ENCODE measurements at places on chromosomes 12 and 14.

GRCh38 chr12:53461059-53461458 lies 9.2 kb downstream of the PCBP2 start:
- H3K4me3 ChIP-seq, result no peak overlapping the region
- H3K36me3 ChIP-seq, result peaks cover 68% of the 10 kb centered on the region
- no peaks in the 10 kb centered on the region for H3K27me3 ChIP-seq
- no peaks in the 10 kb centered on the region for H3K4me1 ChIP-seq
- no peak for DNase-seq
- H3K27ac ChIP-seq, result no peak overlapping the region

- H3K36me3 ChIP-seq, result peaks cover 4% of the 10 kb centered on the region
- H3K4me3 ChIP-seq, result no peak overlapping the region
- no peaks in the 10 kb centered on the region for H3K27me3 ChIP-seq
- no peak overlapping the region for H3K27ac ChIP-seq
Measured at GRCh38 chr14:89283327-89284060, 133.5 kb downstream of the FOXN3 start.

DNA sequence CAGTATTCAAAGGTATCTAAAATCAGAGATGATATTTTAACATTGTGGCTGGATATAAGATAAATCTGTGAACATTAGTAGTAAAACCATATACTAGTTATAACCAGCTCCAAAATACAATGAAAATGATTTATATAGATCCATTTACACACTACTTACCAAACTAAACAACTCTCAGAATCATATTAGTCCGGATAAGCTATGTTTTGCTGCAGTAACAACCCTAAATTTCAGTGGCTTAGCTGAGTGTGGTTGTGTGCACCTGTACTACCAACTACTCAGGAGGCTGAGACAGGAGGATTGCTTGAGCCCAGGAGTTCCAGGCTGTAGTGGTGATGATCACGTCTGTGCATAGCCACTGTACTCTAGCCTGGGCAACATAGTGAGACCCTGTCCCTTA lies 23.8 kb downstream of the ZDHHC17 start:
- no peaks in the 10 kb centered on the region for H3K27me3 ChIP-seq
- no peak overlapping the region for H3K4me3 ChIP-seq
- DNase-seq, result no peak
- H3K4me1 ChIP-seq, result no peaks in the 10 kb centered on the region
- no peaks in the 10 kb centered on the region for H3K36me3 ChIP-seq

DNA sequence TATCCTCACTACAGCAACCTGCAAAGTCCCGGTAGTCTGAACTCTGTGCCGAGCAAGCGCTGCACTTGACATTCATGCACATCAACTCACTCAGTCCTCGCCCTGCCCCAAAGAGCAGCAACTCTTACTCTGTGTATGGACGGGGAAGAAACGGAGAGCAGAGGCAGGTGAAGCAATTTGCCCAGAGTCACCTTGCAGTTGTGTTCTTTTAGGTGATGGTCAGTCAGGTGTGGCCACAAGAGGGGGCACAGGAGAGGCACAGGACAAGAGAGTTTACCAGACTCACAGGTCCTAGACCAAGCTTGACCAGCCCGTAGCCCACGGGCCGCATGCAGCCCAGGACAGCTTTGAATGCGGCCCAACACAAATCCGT lies 39.1 kb downstream of the TSPAN11 start:
- no peak overlapping the region for H3K4me3 ChIP-seq
- no peak for DNase-seq
- no peaks in the 10 kb centered on the region for H3K27me3 ChIP-seq
- H3K4me1 ChIP-seq, result no peaks in the 10 kb centered on the region
- no peak overlapping the region for H3K27ac ChIP-seq

DNA sequence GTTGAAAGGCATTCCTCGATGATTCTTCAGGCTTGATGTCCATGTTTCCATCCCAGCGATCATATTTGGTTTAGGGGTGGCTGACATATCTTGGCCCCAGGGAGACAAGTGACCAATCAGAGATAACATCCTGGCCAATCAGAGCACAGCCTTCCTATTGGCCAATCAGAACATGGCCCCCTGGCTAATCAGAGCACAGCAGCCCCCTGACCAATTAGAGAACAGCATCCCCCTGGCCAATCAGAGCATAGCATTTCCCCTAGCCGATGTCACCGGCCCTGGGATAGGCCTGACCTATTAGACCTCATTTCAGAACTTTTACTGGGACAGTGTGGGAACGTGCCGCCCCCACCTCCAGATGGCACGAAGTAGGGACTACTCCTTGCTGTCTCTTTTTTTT lies 182.2 kb downstream of the AACS start:
- DNase-seq, result no peak
- H3K4me3 ChIP-seq, result no peak overlapping the region
- peaks cover 2% of the 10 kb centered on the region for H3K4me1 ChIP-seq
- no peaks in the 10 kb centered on the region for H3K27me3 ChIP-seq

GRCh38 chr12:124369827-124370378 lies 75.0 kb downstream of the RFLNA start:
- H3K36me3 ChIP-seq, result peaks cover 28% of the 10 kb centered on the region
- H3K4me3 ChIP-seq, result no peak overlapping the region
- H3K27me3 ChIP-seq, result no peaks in the 10 kb centered on the region
- no peak overlapping the region for H3K27ac ChIP-seq
- no peak for DNase-seq

- no peaks in the 10 kb centered on the region for H3K27me3 ChIP-seq
- DNase-seq, result no peak
- no peaks in the 10 kb centered on the region for H3K4me1 ChIP-seq
- H3K4me3 ChIP-seq, result no peak overlapping the region
- no peaks in the 10 kb centered on the region for H3K36me3 ChIP-seq
- H3K27ac ChIP-seq, result no peak overlapping the region
Measured at GRCh38 chr12:80838024-80838658, 99.6 kb downstream of the LIN7A start.

DNA sequence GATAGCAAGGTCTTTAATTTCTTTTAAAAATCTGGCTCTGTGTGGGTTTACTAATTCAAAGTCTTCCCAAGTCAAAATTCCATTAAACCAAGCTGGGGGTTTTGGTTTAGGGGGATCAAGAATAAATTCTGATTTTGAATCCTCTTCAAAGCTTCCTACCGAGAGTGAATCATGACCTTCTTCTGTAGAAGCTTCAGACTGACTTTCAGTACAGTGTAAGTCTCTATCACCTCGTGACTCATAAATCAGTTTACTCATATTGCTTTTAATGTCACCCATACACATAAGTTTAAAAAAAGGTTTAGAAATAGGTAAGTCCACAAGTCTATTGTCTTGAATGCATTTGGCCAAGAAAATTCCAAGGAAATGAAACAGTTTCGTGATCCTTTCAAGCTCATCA lies 80.6 kb upstream of the STRN3 start:
- no peaks in the 10 kb centered on the region for H3K4me1 ChIP-seq
- no peak for DNase-seq
- peaks cover 10% of the 10 kb centered on the region for H3K36me3 ChIP-seq
- no peak overlapping the region for H3K4me3 ChIP-seq

GRCh38 chr14:61965030-61965745 lies 203.0 kb downstream of the SNAPC1 start:
- H3K4me1 ChIP-seq, result no peaks in the 10 kb centered on the region
- H3K4me3 ChIP-seq, result no peak overlapping the region
- no peak for DNase-seq
- no peaks in the 10 kb centered on the region for H3K27me3 ChIP-seq
- H3K36me3 ChIP-seq, result no peaks in the 10 kb centered on the region

DNA sequence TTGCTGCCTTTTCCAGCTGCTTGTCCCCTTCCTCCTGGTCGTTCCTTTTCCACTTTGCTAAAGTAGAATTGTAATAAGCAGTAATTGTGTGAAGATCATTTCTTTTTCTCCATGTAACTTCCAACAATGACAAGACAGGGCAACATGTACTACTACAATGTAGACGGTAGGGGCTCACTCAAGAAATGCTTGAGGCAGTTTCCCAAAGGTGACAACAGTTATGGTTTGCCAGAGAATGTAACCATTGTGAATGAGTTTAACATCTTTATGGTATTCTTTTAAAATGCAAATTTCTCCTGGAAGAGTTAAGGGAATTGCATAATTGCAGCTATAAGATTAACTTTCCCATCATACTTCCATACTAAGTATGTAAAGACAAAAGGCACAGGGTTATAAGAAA lies 23.8 kb upstream of the PHLDA1 start:
- H3K4me3 ChIP-seq, result no peak overlapping the region
- H3K27ac ChIP-seq, result no peak overlapping the region
- H3K36me3 ChIP-seq, result peaks cover 16% of the 10 kb centered on the region
- DNase-seq, result no peak
- no peaks in the 10 kb centered on the region for H3K27me3 ChIP-seq
- H3K4me1 ChIP-seq, result no peaks in the 10 kb centered on the region

DNA sequence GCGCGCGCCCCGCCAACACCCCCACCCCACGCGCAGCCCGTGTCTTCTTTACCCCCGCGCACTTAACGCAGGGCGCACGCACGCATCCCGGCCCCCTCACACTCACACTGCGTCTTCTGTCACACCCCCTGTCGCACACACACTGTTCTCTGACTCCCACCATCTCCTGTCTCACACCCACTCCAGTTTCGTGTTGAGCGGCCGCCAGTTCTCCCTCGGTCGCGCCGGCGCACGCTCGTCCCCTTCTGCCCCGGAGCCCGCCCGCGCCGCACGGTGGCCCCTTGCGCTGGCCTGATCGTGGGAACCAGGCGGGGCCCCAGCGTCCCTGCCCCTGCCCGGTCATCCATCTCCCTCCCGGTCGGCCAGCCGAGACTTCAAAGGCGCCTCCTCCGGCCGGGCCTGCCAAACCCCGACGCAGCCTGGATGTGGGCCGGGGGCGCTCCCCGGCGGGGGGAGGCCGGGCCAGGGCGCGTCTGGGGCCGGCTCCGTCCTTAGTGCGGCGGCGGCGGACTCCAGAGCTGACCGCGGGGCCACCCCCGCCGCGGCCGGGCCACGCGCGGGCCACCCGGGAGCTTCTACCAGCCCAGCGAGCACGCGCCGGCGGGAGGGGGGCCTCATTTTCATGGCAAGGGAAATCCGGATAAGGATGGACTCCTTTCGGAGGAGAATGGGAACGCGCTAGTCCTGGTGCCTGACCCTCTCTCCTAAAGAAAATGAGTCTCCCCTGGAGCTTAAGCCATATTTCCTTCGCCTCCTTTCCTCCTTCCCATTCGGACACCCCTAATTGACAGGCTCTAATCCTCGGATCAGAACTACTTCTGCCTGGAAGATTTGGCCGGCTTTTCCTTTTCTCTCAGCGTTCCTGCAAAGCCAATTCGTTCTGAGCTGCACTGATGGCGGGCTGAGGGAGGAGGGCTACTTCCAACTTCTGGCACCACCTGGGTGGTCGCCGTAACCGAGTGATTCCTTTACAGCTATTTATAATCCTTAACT lies 82.0 kb upstream of the HMGA2 start:
- no peaks in the 10 kb centered on the region for H3K4me1 ChIP-seq
- no peak for DNase-seq
- H3K36me3 ChIP-seq, result no peaks in the 10 kb centered on the region
- peak overlapping the region; percentile 70 for H3K4me3 ChIP-seq

GRCh38 chr12:18345021-18345735 lies 83.9 kb downstream of the PIK3C2G start:
- H3K36me3 ChIP-seq, result no peaks in the 10 kb centered on the region
- H3K4me3 ChIP-seq, result no peak overlapping the region
- no peaks in the 10 kb centered on the region for H3K4me1 ChIP-seq
- DNase-seq, result no peak

DNA sequence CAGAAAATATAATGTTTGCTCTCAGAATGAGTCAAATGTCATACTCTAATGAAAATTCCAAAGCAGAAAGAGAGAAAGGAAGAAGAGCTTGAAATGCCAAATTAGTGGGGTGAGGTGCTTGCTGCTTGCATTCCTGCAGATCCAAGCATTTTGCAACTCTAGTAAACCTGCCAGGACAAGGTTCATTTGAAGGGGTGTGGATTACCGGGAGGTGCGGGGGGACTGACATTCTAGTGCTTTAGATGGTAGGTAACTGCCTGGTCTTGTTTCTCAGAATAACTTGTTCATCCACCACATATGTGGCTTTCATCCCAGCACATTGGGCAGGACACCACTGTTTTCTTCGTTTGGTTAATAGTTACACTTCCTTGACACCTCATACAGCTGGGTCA lies 144.4 kb downstream of the AKAP6 start:
- H3K4me3 ChIP-seq, result no peak overlapping the region
- no peaks in the 10 kb centered on the region for H3K27me3 ChIP-seq
- no peaks in the 10 kb centered on the region for H3K36me3 ChIP-seq
- H3K4me1 ChIP-seq, result peaks cover 8% of the 10 kb centered on the region
- DNase-seq, result no peak

DNA sequence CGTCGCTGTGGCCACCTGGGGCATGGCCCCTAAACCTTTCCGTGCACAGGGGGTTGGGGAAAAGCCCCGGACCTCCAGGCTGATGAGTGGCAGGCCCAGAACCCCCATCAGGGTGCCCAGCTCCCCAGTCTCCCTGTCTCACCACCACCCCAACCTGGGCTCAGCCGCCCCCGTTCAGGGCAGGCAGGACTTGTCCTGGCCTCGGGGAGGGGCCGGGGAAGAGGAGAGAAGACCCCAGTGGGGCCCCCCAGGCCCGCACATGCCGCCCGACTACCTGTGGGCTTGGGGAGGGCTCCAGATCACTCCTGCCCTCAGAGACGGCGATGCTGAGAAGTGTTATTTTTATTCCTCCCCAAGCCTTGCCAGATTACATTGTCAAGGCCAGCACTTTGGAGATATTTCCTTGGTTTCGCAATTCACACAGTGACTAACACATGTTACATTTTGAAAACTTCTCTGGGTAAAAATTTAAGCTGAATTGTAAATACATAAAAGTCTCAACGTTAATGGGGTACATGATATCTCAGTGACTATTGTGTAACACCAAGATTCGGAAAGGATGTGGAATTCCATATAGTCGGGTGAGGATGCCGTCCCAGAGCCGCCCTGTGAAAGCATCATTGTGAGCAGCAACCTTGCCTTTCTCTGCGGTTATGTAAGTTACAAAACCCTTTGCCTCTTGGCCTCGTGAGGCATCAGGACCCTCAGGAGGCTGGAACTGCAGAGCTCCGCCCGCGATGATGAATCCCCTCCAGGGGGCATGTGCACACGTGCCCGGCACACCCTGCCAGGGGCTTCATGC lies 85.6 kb upstream of the DIO3 start:
- no peaks in the 10 kb centered on the region for H3K36me3 ChIP-seq
- no peak overlapping the region for H3K27ac ChIP-seq
- H3K4me3 ChIP-seq, result no peak overlapping the region
- H3K4me1 ChIP-seq, result peaks cover 10% of the 10 kb centered on the region

DNA sequence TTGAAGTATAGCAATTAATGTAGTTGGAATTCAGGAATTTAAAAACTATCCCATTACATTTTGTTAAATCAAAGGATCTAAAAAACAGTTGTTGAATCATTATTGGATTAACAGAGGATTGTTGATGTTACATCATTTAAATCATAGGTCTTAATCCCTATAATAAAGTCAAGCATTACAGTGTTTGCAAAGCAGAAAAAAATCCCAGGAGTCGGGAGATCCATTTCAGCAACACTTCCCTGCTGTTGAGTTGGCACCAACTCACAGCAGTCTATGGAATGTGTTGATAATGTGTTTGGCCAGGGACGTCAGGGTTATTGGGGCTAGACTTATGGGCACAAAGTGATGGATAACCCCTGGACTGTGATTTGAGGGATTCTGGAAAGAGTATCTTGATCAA lies 99.1 kb upstream of the TMTC1 start:
- H3K27ac ChIP-seq, result no peak overlapping the region
- H3K4me3 ChIP-seq, result no peak overlapping the region
- no peaks in the 10 kb centered on the region for H3K27me3 ChIP-seq
- H3K4me1 ChIP-seq, result no peaks in the 10 kb centered on the region
- no peaks in the 10 kb centered on the region for H3K36me3 ChIP-seq
- DNase-seq, result no peak

- DNase-seq, result no peak
- no peak overlapping the region for H3K27ac ChIP-seq
- H3K4me3 ChIP-seq, result no peak overlapping the region
- no peaks in the 10 kb centered on the region for H3K36me3 ChIP-seq
- no peaks in the 10 kb centered on the region for H3K27me3 ChIP-seq
Measured at GRCh38 chr14:88140874-88141273, 135.9 kb downstream of the GPR65 start.
